ENCODE measurements at places on chromosomes 11 and 22.

- no peak for DNase-seq
These were observed 4.2 kb downstream of the ZP1 start for GRCh38 chr11:60871378-60872061.

DNA sequence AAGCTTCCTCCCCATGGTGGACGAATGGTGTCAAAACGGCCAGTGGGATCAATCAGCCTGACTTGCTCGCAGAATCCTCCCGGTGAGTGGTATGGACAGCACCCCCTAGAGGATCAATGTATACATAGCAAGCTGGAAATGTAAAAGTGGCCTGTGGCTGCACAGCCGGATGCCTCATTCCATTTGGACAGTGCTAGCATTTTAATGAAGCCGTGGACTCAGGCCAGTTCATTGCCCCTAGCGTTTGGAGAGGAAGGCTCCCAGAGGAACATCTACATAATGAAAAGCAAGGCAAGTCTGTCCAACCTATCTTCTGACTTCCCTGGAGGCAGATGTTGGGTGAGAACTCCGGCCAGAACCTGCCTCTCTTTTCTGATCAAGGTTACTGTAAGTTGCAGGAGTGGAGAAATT lies 942.3 kb downstream of the NTM start:
- DNase-seq: no peak

- DNase-seq: no peak
These were observed 18.5 kb upstream of the TPH1 start for GRCh38 chr11:18064450-18065054.

- DNase-seq: no peak
These were observed 25.0 kb downstream of the LRP5 start for GRCh38 chr11:68337399-68337835.

GRCh38 chr11:708511-708910 lies 2.5 kb downstream of the EPS8L2 start:
- DNase-seq: no peak
